GM03348 (cell line): ENCODE measurements at places on chromosomes 1 and 21.

DNA sequence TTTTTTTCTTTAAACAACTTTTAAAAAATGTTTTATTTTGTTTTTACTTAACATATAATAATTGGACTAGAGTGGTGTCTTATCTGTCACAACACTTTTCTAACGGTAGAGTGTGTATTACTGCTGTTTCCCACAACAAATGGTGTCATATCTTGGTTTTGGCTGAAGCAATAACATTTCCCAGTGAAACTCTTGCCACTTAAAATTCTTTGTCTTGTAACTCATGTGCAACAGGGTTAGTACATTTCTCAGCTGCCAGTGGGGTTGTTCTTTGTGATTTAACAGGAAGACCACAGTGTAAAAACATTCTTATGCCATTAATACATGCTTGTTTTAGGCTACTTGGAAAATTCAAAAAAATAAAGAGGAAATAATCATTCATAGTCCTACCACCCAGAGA lies 43.5 kb downstream of the ALPL start:
- DNase-seq = peak; percentile 86

DNA sequence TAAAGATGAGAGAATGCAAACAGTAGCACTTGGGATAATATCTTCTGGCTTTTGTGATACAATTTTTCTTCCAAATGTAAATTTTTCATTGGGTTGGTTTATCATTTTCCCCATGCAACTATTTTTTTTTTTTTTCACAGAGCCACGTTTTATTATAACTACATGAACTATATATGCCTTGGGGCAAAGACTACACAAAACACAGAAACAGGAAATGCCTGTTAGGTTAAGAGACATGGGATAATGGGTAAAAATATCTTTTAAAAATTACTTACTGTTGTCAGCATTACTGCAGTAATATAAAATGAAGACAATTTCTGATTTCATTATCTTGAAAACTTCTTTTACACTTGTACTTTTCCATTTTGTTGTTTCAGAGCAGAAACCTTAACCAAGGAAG lies 74.6 kb downstream of the DISP1 start:
- no peak for DNase-seq

- peak; percentile 33 for DNase-seq
Measured at GRCh38 chr1:239816081-239816782, 275.5 kb upstream of the FMN2 start.

- no peak for DNase-seq
Measured at GRCh38 chr1:149915429-149916192, 2.0 kb downstream of the SV2A start.

- DNase-seq = peak; percentile 51
Measured at GRCh38 chr1:22114083-22115012, 28.5 kb downstream of the WNT4 start.

DNA sequence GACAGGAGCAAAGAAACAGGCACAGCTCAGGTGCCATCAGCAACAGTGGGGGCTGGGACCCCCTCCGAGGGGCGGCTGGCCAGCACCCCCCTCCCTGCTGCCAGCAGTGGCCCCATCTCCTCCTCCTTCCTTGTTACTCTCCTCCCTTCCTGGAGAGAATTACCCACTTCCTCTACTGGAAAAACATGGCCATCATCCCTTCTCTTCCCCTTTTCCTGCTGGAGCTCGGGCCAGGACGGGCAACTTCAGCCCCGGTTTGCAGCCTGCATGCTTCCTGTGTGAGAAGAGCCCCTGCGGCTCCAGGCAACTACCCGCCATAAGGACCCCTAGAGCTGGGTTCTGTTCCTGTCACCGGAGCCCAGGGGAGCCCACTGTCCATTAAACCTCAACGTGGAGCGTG lies 17.6 kb downstream of the MEGF6 start:
- no peak for DNase-seq

GRCh38 chr1:200783926-200784325 lies 45.2 kb downstream of the CAMSAP2 start:
- no peak for DNase-seq
